Fibroblast of upper back skin (primary cell): ENCODE measurements at places on chromosomes 13 and 19.

- no peak for DNase-seq
These were observed 36.1 kb downstream of the ADPRHL1 start for GRCh38 chr13:113417008-113417751.

- peak; percentile 98 for DNase-seq
These were observed 700 bp upstream of the SLC25A23 start for GRCh38 chr19:6460099-6460884.

GRCh38 chr13:69495096-69495495 lies 612.5 kb upstream of the ATXN8OS start:
- DNase-seq, result no peak

- DNase-seq, result no peak
These were observed 170.2 kb downstream of the FOXO1 start for GRCh38 chr13:40496035-40496810.

GRCh38 chr13:31437975-31438374 lies 238.2 kb downstream of the B3GLCT start:
- DNase-seq, result no peak

DNA sequence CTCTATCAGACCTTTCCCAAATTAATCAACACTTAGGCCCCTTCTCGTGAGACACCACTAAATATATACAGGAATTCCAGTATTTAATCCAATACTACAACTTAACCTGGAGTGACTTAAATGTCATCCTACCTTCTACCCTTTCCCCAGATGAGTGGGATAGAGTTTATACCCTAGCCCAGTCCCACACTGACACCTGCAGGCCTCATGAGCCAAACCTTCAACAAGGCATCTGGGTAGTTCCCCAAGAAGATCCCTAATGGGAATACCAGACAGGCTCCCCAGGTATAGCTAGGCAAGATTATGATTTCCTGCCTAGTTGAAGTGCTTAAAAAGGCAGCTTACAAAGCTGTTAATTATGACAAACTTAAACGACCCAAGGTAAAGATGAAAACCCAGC lies 15.9 kb downstream of the ZNF83 start:
- DNase-seq, result no peak

DNA sequence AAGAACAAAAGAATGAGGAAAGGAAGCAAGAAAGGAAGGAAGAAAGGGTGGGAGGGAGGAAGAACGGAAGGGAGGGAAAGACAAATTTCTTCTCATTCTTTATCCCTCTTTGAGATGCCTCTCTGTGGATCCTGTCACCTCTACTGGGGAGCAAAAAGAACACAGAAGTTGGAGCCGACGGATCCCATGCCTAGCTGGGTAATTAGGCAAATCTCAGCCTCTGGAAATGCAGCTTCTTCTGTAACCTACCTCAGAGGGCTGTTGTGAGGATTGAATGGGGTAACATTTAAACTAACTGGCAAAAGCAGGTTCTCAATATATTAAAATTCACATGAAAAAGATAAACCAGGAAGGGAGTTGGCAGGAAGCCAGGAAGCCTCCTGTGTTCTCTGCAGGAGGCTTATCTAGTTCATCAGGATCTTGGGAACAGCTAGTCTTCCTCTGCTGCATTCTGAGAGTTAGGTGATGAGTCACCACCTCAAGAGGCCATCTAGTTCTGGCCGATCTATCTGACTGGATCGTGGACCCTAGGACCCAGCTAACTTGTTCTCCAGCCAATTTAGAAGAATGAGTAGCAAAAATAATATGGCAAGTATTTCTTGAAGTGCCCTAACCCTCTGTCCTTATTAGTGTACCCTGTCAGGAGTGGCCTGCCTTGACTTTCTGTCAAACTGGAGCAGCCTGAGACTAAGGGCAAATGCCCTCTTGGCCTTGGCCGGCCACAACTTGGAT lies 15.2 kb upstream of the CPB2 start:
- DNase-seq, result peak; percentile 77

DNA sequence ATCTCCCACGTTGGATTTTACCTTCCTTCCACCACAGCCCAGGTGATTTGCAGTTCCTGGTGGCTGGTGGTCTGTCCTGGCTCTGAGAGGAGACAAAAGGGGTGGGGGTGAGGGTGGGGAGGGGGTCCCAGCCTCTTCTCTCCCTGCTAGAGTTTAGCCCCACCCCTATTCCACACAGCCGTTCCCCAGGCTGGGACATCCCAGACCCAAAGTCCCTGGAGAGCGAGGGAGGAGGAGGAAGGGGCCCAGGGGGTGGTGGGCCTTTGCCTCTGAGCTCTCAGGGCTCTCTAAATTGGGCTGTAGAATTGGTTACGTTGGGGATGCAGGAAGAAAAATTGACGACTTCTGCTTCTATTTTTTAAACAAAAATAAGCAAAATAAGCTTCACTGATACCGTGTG lies 81.9 kb downstream of the SLC6A16 start:
- no peak for DNase-seq

- no peak for DNase-seq
These were observed 36.8 kb upstream of the C1QTNF9 start for GRCh38 chr13:24272452-24273161.

GRCh38 chr13:89925107-89925506 lies 1422.4 kb upstream of the MIR17HG start:
- DNase-seq, result peak; percentile 35

DNA sequence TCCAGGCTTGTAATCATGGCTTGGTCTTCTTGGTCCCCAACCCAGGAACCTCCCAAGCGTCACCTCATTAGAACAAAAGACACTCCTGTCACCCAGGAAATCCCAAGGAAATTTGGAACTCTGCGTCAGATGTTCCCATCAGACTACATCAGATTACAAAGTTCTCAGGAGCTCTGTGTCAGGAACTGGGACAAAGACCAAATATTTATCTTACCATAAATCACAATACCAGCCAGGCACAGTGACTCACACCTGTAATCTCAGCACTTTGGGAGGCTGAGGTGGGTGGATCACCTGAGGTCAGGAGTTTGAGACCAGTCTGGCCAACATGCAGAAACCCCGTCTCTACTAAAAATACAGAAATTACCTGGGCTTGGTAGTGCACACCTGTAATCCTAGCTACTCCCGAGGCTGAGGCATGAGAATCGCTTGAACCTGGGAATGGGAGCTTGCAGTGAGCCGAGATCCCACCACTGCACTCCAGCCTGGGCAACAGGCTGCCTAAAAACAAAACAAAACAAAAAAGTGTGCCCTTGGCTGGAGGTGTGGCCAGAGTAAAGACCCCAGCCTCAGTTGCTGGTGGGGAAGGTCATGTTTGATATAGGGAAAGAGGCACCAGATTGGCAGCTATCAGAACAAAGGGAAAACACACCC lies 16.7 kb upstream of the CCDC124 start:
- no peak for DNase-seq

DNA sequence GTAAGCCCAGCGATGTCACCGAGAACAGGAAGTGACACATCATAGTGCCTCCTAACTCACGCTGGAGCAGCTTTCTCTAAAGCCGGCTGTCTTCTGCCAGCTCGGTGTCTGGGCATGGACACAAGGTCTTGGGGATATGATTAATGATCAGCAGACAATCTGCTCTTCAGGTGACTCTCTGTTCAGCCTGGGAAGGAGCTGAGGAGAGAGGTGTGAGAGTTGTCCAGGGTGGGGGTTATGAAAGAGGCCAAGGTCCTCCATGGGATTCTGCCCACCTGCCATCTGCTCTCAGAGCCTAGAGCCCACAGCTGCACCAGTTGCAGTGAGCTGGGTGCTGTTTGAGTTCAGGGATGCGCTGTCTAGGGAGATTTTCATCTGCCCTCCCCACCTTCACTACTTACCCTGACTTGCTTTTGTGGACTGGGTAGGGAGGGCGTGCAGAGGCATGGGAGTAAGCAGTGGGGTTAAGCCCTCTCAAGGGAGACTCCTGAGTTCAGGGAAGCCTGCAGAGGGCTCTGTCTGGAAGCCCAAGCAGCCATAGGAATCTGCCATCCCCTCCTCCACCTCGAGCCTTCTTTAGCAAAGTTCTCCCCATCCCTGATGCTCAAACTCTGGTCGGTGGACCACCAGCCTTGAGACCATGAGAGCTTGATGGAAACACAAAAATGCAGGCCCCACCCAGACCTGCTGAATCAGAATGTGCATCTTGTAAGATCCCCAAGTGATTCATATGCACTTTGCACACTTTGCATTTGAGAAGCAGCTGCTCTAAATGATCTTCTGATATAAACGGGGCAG lies 539.7 kb downstream of the RFC3 start:
- DNase-seq, result peak; percentile 83

DNA sequence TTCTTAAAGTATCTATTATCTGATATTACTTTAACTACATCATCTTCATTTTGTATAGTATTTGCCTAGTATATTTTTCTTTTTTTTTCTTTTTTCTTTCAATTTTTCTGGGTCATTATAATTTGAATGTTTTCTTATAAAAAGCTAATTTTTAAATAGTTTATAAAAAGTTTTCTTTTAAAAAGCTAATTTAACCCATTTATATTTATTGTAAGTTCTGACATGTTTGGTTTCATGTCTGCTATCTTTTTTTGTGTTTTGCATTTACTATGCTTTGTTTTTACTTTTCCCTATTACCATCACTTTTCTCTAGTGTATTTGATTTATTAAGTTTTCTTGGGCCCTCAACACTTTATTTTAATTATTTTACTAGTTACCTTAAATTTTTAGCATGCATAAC lies 22.6 kb upstream of the RCBTB2 start:
- no peak for DNase-seq

- DNase-seq, result no peak
These were observed 43.0 kb downstream of the ZAR1L start for GRCh38 chr13:32272021-32272683.
